ENCODE measurements at places on chromosomes 2 and 18.

- DNase-seq: no peak
These were observed 25.7 kb downstream of the MEX3C start for GRCh38 chr18:51171625-51172259.

DNA sequence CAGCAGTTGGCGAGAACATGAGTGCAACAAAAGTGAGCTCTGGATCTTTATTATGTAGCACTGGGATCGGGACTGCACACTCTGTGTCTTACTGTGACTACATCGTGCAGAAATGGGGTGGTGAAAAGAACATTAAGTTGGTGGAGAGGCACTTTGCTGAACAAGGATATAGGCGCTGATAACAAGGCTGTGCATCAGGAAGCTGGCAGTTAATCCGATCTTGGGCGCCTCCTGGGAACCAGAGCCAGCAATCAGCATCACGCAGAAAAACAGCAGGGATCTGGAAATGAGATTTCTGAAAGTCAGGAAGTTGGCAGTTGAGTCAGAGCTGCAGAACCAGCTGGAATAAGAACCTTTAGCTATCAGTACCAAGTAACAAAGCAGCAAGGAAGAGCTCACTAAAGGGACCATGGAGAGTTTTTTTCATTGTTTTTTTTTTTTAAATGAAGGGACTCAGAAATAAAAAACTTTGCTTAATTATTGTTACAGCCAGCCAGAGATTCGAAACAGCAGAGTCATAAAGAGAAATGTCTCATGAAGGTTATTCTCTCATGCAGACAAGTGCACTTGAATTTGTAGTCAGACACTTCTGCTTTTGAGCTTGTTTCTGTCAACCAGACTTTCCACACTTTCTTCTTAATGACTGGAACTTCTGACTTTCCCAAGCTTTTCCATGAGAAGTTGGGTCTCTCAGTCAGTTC, 22.8 kb upstream of the MYO3B start:
- peak; percentile 74 for DNase-seq

GRCh38 chr2:176763851-176764404, 448.7 kb upstream of the HNRNPA3 start:
- DNase-seq: no peak

DNA sequence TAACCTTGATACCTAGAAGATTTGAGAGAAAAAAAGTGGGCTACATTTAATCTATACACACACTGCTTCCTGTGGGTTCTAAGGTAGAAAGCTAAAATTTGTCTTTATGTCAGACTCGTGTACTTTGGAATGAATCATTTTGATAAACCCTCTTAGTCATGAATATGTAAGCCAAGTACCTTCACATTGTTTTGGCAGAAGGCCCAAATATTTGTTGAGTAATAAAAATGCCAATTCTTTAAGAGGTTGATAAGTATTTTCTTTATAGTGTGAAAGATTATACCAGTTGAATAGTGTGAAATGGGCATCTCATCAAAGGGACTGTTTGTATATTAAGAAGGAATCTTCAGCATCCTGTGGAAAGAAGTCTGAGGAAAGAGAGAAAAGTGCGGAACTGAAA, 1464.7 kb upstream of the ZEB2 start:
- no peak for DNase-seq

Data from MG63 (cell line).